A673 (cell line): ENCODE measurements at places on chromosomes 13 and 19.

DNA sequence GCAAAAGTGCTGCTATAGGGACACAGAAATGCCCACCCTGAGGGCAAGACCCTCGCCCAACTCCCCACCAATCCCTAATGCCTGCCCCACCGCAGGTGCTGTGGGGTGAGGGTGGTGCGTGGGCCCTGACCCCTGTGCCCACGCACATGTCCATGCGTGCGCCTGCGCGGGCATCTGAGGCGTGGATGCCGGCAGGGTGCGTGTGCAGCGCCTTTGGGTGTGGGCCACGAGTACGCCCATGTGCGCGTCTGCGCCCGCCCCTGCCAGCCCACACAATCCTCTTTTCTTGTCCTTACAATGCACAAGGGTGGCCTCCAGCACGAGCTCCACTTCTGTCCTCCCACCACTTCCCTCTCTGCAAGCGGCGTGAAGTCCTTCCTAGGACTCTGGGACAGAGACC is 14.3 kb downstream of the FUT6 start:
- no peak for DNase-seq

- DNase-seq: no peak
These were observed 15.8 kb downstream of the NDUFB7 start for GRCh38 chr19:14555918-14556661.

GRCh38 chr19:45864629-45865082 is 530 bp downstream of the FOXA3 start:
- DNase-seq: no peak

GRCh38 chr19:57465680-57466381 is 8.9 kb upstream of the VN1R1 start:
- DNase-seq: peak; percentile 66

DNA sequence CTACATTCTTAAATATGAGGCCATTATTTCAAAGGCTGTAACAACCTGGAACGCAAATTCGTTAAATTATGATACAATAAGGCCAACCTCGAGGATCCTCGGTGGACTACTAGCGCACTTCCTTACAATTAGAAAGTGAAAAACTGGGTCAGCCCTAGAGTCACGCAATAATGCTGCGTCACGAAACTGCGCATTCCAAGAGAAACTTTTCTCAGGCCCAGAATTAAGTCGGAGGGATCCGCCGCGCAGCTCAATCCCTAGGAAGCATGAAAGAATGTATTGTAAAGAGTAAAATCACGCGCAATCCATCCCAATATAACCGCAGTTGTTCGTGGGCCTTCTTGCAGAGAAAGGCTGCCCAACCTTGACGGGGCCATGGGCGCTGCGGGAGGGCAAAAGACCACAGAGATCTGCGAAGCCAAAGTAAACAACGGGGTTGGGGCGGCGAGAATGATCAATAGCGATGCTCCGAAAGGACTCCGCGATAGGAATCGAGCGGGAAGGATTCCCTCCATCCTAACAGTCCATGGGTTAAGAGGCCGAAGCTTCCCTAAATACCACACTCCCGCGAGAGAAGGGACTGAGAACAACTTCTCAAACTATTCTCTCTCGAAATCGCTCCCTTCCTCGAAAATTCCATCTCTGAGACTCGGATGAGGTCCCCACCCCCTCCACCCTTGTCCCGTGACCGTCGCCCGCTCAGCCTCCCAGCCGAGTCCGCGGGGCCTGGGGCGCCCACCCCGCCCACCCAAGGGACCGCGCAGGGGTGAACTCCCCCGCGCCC is 564 bp downstream of the SPART start:
- peak; percentile 88 for DNase-seq

- no peak for DNase-seq
These were observed 34.9 kb downstream of the CAB39L start for GRCh38 chr13:49409008-49409407.

GRCh38 chr13:100809856-100810255 is 135.3 kb upstream of the TMTC4 start:
- no peak for DNase-seq

GRCh38 chr19:37988758-37989635 is 82.0 kb downstream of the SIPA1L3 start:
- no peak for DNase-seq

DNA sequence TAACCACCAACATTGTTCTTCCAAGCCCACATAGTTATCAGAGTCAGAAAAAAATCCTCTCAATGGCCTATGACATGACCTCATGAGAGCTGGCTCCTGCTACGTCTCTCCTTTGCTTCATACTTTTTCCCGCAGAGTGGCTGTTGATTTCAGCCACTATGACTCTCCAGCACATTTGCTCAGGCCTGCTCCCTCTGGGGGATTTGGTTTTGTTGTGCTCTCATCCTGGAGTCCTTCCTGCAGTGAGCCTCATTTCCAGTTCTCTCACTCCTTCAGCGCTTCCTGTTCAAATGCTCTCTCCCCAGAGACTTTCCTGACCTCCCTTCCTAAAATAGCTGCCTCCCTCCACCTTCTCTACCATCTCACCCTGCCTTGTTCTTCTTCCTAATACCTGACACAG is 72.0 kb upstream of the USP29 start:
- DNase-seq: no peak

DNA sequence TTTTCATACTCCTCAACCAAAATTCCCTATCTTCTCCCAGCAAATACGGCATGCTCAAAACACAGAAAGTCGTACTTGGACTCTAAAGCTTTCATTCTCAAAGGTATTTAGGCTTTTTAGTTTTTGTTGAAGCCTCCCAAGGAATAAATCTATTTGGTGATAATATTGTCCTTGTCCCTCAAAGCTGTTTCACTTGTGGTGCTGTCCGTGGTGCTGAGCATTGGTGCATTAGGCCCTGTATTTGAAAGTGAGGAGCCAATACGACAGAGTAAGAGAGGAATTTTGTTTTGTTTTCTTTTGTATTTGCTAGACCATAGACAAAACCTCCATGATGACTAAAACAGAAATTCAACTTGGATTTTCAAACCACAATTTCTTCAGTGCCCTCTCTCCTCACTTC is 3.2 kb upstream of the LGALS13 start:
- peak; percentile 51 for DNase-seq

DNA sequence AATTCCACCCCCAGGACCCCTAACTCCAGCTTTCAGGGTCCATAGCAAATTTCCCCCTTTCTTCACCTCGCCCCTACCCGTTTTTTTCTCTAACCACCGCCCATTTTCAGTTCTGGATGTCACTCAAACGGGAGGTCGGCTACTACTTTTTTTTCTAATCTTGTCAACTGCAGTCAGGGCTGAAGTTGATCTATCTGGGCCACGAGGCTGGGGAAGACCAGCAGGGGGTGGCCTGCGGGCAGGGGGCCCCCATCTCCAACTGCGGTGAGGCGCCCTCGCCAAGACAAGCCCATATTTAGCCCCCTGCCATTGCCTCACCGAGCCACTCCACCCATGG is 748 bp downstream of the LHFPL6 start:
- no peak for DNase-seq

DNA sequence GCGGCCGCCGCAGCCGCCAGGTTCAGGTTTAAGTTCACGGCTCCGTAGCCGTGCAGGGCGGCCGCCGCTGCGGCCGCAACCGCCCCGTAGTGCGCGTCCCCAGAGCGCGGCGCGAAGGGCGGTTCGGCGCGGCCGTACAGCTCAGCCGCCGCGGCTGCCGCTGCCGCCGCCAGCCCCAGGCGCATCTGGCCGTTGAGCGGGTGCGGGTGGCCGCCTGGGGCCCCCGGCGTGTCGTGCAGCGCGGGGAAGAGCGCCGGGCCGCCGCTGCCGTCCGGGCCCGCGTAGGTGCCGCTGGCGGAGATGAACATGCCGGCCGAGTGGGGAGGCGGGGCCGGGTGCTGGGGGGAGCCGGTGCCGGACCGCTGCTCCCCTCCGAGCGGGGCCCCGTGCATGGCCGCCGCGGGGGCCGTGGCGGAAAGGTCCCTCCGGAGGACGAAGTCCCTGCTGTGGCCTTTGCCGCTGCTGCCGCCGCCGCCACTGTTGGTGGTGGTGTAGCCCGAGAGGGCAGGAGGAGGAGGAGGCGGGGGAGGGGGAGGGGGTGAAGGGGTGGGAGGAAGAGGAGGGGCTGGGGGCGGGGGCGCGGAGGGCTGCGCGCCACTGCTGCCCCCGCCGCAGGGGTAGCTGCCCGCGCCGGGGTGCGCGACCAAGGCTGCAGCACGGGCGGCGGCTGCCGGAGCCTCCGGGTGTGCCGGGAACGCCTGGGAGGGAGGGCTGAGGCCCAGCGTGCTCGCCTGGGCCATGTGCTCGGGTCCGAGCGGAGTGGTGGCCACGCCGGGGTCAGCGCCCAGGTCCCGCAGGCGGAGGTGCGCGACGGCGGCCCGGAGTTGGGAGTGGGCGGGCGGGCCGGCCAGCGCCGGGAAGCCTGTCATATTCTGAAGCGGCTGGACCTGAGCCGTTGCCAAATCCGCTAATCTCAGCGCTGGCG is 654 bp downstream of the ZIC5 start:
- peak; percentile 76 for DNase-seq

DNA sequence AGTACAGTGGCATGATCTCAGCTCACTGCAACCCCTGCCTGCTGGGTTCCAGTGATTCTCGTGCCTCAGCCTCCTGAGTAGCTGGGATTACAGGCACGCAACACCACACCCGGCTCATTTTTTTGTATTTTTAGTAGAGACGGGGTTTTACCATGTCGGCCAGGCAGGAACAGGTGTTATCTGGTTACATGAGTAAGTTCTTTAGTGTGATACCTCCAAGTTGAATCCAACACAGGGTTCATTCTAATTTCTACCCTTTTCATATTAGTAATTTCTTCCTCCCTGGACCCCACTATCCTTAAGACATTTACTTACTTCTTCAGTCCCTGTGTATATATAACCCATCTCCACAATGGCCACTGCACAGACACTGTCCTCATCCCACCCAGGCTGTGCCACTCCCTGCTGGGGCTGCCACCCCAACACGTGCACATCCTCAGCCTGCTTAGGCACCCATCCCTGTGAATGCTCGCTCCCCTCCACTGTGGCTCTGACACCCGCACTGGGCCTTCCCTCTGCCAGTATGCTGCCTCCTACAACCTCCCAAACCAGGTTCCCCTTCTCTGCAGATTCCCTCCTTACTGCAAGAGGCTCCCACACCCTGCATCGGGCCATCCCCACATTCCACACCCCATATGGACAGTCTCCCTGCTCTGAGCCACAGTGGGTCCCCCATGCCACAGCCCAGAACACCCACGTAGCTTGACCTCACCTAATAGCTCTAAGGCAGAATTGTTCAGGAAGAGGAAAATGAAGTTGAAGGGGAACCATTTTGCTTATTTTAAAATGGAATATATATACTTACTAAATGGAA is 147.1 kb downstream of the TBC1D4 start:
- DNase-seq: no peak

DNA sequence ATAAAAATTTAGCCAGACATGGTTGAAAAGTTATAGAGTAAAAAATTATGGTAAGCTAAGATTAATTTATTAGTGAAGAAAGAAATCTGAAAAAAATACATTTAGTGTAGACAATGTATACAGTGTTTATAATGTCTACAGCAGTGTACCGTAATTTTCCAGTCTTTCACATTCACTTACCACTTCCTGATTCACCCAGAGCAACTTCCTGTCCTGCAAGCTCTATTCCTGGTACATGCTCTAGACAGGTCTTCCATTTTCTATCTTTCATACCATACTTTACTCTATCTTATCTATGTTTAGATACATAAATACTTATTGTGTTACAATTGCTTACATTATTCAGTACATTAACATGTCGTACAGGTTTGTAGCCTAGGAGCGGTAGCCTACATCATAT is 1387.8 kb upstream of the ATXN8OS start:
- no peak for DNase-seq

- DNase-seq: peak; percentile 45
These were observed at the start of gene BCAM for GRCh38 chr19:44808463-44809371. BCAM (plus strand) TSS chr19:44809103; CDS start chr19:44809125, 22 bp downstream.

- DNase-seq: no peak
These were observed 193.3 kb downstream of the PCDH9 start for GRCh38 chr13:67036699-67037457.
